ENCODE measurements at places on chromosomes 13 and 19.
A peak's percentile ranks its signal among the peaks of the same experiment; 100 is the strongest.

GRCh38 chr19:6233056-6233826, 46.5 kb downstream of the MLLT1 start:
- no peak for DNase-seq

- DNase-seq = no peak
Observed at GRCh38 chr19:46806656-46807055, 18.3 kb upstream of the SLC1A5 start.

DNA sequence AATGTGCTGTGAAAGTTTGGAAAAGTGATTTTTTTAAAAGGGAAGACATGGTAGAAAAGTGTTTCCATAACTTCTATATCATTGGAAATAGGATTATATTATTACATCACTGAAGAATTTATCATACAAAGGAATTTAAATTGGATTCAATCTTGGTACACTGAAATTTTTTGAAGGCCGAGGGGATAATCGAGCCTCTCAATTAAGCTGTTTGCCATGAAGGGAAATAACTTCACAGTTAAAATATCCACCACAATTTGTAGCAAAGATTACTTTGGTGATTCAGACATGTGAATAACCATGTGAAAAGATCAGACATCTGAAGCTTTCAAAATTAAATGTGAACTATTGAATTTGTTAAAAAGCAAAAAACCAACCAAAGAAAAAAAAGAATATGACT, 215.3 kb downstream of the KLF5 start:
- no peak for DNase-seq

GRCh38 chr19:16374436-16374835, 49.8 kb downstream of the KLF2 start:
- DNase-seq = no peak

GRCh38 chr13:69283837-69284236, 823.8 kb upstream of the ATXN8OS start:
- DNase-seq = no peak

GRCh38 chr13:98032168-98032567, 78.7 kb downstream of the IPO5 start:
- DNase-seq = no peak

GRCh38 chr13:38530492-38530891, 156.4 kb upstream of the FREM2 start:
- DNase-seq = no peak

DNA sequence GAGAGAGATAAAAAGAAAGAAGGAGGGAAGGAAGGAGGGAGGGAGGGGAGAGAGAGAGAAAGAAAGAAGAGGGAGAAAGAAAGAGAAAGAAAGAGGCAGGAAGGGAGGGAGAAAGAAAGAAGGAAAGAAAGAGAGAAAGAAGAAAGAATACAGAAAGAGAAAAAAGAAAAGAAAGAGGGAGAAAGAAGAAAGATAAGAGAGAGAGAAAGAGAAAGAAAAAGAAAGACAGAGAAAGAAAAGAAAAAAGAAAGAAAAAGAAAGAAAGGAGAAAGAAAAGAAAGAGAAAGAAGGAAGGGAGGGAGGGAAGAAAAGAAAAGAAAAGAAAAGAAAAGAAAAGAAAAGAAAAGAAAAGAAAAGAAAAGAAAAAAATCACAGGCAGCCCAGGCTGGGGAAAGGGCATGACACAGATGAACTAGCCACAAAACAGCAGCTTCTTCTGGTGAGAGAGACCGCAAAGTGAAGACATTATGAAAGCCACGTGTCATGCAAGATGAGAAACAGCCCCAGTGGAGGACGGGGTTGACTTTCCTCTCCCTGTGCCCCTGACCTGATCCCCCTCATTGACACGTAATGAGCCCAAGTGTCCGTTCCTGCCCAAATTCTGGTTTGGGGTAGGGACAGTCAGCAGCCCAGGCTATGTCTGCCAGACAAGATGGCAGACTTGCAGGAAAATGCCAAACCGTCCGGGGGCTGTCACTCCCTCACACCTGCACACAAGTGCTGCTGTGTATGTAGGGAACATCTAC, 102.1 kb downstream of the INSR start:
- no peak for DNase-seq

DNA sequence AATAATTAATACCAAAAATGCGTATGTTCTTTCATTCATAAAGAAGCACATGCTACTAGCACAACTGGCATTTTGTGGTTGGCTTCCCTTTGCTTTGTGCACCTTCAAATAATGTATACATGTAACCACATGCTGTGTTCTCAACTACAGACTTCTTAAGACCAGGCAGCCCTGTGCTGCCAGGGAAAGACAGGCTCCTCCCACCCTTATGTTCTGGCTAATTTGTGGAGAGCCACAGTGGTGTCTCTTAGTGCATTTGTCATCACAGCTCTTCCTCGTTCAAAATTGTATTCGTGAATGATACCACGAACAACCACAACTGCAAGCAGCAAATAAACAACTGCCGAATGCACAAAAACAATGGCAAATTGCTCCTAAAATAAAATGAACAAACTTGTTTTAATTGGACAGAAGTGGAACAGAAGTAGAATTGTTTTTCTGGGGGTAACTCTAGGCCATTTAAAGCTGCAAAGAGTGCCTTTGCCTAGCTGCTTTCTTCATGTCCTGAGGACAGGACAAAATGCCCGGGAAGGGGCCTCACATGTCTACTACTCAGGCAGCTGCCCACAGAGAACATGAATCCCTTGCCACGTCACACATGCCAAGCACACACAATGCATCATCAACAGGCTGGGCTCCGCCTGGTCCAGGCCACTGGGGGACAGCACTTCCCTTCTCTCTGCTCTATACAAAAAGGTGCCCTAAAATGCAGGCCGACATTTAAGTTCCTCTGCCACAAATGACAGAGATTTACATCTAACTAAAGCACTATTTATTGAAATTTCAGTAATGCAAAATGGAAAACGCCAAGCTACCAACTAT, 21.7 kb downstream of the IRS2 start:
- no peak for DNase-seq

GRCh38 chr19:45354241-45354842, 13.8 kb downstream of the KLC3 start:
- DNase-seq = no peak

DNA sequence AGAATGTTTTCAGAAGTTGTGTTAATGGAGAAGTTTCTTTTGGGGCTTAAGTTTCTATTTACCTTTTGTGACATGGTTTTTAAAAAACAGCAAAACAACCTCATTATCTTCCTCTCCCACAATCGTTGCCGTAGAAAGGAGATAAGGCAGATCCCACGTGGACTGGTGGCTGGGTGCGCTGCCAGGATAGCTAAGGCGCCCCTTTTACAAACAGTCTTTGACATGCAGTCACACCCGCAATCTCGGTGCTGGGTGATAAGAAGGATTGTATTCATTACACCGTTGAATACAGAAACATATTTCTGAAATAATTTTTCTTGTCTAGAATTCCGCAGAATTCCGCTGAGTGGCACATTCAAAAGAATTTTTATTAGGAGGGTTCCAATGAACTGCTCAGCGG, 271.1 kb downstream of the UQCRFS1 start:
- no peak for DNase-seq

DNA sequence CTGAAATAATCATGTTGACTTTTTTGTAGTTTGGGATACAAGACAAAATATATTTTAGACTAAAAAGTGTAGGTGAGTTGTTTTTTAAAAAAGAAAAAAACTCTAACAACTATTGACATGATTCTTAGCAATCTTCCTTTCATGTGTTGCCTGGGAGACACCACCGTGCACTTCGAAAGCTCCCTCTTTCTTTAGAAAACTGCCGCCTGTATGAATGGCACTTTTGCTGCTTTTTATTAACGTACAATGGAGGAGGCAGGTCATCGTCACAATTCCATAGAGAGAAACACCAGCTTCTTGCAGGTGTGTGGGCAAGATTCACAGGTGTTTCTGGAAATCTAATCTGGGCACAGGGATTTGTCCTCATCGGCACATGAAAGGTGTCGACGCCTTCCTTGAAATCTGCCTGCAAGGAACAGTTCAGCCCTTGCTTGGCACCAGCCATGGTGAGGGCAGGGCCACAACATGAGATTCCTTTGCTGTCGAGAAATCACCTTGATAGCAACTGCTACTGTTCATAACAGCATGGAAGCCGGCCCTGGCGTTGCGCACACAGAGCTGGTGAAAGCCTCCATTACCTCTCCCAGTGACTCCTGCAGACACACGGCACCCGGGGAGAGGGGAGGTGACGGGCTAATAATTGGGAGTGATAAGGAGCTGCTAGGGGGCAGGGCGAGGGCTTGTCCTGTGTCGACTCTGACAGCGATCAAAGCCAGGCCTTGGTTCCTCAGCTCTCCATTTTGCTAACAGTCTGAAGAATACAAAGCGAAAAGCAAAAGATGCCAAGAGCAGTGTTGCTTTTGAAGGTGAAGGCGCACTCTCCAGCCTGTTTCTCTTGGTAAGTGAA, 66.5 kb downstream of the EFNB2 start:
- no peak for DNase-seq

GRCh38 chr13:53014495-53015443, 13.8 kb upstream of the OLFM4 start:
- no peak for DNase-seq

DNA sequence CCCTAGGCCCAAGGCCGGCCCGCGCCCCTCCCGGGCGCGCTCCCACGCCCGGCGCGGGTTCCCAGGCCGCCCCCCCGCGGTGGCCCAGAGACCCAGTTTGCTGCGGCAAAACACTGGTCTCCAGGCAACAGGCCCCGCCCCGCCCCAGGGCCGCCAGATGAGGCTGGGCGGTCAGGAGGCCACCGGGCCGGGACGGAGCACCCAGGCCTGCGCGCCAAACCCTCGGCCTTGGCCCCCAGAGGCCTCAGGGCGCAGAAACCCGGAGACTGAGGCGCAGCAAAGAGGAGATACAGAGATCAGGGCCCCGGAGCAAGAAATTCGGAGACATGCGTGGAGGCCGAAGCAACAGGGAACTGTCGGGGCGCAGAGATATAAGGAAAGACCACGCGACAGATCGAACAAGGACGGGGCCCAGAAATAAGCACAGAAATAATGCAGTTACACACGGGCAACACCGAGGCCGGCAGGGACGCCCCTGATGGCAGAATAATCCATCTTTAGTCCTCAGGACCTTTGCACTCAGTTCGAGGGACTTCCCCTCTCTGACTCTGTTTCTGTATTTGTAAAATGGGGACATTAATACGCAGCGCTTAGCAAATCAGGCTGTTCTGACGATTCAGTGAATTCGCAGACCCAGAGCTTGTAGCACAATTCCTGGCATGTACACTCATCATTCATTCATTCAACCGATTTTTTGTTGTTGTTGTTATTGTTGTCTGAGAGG, 20.8 kb upstream of the ERCC1 start:
- peak; percentile 81 for DNase-seq

- no peak for DNase-seq
Observed at GRCh38 chr13:75415171-75415570, 66.8 kb downstream of the TBC1D4 start.

- DNase-seq = no peak
Observed at GRCh38 chr19:38228005-38228377, 4.0 kb upstream of the DPF1 start.

DNA sequence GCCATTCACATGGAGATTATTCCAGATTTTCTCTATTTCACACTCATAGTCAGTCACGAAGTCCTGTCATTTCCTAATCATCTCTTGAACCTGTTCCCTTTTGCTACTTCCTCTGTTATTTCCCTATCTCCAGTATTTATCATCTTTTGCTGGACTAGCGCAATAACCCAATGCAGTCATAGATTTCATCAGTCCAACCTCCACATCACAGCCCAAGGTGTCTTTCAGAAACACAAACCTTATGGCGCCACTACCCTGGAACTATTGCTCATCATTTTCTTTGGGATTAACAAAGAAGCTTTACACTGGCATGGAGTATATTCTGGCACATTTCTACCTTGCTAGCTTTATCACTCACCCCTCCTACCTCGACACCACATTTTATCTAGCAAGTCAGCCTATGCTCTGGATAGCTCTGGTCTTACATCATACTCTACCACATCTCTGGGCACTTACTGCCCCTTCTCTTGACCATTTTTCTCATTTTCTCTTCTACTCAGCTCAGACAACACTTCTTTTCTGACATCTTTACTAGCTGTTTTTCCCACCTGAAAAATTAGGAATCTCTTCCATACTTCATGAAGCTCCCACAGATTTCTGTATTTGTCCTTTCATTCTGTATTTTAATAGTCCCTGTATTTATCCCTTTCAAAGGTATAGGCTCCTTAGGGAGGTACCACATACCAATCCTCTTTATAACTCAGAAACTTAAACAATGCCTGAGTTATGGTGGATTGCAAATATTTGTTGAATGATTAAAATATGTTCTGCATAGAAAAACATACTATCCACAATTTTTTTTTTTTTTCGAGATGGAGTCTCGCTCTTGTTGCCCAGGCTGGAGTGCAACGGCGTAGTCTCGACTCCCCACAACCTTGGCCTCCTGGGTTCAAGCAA, 534.7 kb downstream of the KLF12 start:
- DNase-seq = no peak

GRCh38 chr19:27890206-27890605, 1322.7 kb downstream of the UQCRFS1 start:
- no peak for DNase-seq

GRCh38 chr19:35512831-35513627, 420 bp downstream of the DMKN start:
- DNase-seq = no peak

DNA sequence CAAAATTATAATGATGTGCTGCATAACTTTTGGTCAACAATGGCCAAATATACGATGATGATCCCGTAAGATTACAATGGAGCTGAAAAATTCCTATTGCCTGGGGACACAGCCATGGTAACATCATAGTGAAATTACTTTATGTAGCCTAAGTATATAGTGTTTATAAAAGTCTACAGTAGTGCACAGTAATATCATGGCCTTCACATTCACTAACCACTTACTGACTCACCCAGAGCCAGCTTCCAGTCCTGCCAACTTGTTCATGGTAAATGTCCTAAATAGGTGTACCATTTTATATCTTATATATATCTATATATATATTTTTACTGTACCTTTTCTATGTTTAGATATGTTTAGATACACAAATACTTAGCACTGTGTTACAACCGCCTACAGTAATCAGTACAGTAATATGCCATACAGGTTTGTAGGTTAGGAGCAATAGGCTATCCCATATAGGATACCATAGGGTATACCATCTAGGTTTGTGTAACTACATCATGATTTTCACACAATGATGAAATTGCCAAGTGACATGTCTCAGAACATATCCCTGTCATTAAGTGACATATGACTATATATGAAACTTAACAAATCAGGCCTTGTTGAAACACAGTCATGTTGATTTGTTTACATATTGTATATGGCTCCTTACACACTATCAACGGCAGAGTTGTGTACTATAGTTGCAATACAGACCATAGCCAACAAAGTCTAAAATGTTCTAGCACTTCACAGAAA, 23.7 kb downstream of the DIS3 start:
- no peak for DNase-seq

- DNase-seq = no peak
Observed at GRCh38 chr19:18507727-18508440, 14.0 kb downstream of the ELL start.

- no peak for DNase-seq
Observed at GRCh38 chr19:6064336-6065073, 45.8 kb downstream of the RFX2 start.
